Upper lobe of right lung (tissue), 1 donor: ENCODE measurements at places on chromosomes 16 and 17.
A peak's percentile ranks its signal among the peaks of the same experiment; 100 is the strongest.

- H3K36me3 ChIP-seq: no peaks in the 10 kb centered on the region
- no peak overlapping the region for H3K27ac ChIP-seq
- no peak for DNase-seq
- H3K4me3 ChIP-seq: no peak overlapping the region
- no peaks in the 10 kb centered on the region for H3K27me3 ChIP-seq
Observed at GRCh38 chr17:57294101-57294500, 37.8 kb downstream of the MSI2 start.

GRCh38 chr16:54651440-54652195, 279.0 kb upstream of the IRX5 start:
- no peaks in the 10 kb centered on the region for H3K36me3 ChIP-seq
- H3K4me1 ChIP-seq: peaks cover 18% of the 10 kb centered on the region
- peak overlapping the region; percentile 74 for H3K27ac ChIP-seq

DNA sequence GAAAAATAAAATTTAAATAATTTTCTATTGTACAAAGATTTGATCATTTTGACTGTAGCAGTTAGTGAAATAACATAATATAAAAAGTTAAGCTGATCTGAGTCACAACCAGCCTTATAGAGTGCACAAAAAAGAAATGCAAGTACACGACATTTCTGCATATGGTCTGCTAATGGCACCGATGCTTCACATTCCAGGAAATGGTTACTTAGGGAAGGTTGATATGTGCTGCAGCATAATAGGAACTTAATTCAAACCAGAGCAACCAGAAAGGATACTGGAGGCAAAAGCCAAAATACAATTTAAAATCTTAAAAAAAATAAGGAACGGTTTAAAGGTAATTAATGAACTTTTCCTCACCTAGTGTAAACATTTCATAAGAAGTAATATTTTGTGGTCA, 10.0 kb upstream of the CFDP1 start:
- no peak overlapping the region for H3K27ac ChIP-seq
- no peak overlapping the region for H3K4me3 ChIP-seq
- peaks cover 20% of the 10 kb centered on the region for H3K36me3 ChIP-seq
- H3K27me3 ChIP-seq: no peaks in the 10 kb centered on the region

GRCh38 chr16:52832771-52833170, 219.9 kb downstream of the CHD9NB start:
- no peaks in the 10 kb centered on the region for H3K36me3 ChIP-seq
- no peaks in the 10 kb centered on the region for H3K27me3 ChIP-seq
- no peaks in the 10 kb centered on the region for H3K4me1 ChIP-seq
- DNase-seq: no peak
- H3K27ac ChIP-seq: no peak overlapping the region

- no peaks in the 10 kb centered on the region for H3K27me3 ChIP-seq
- H3K27ac ChIP-seq: no peak overlapping the region
- H3K4me3 ChIP-seq: no peak overlapping the region
- no peaks in the 10 kb centered on the region for H3K4me1 ChIP-seq
- DNase-seq: no peak
Observed at GRCh38 chr16:58366247-58367031, 25.8 kb upstream of the GINS3 start.

- DNase-seq: no peak
- no peaks in the 10 kb centered on the region for H3K36me3 ChIP-seq
Observed at GRCh38 chr16:66161942-66162341, 204.5 kb upstream of the CDH5 start.

DNA sequence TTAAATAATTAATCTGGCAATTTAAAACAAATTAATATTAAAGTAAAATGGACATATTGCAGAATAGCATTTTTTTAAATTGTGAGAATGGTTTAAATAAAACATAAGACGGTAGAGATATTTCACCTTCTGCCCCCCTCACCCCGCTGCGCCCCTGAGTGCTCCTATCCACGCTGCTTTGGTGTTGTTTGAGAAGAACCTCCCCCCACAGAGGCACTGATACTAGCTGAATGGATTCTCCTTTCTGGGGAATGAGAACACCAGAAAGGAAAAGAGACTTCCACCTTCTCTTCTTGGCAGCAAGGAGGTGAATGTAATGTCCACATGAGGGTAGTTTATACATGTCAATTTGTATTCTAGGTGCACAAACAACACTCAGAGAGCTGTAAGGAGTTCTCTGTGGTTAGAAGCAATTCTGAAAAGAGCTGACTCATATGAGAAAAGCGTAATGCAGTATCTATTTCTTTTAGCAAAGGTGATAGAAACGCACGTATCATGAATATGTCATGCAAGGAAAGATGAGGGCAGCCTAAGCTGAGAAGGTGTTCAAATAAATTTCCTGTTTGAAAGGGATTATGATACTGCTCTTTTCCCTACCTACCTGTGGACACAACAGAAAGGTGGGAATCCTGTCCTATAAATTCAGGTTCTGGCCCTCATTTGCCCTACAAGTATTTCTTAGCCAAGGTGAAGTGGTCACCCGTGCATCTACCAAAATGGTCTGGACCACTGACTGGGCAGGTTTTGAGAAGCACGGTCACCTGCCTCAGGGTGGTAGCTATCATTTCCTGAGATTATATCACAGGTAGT, 126.9 kb downstream of the PARN start:
- H3K36me3 ChIP-seq: no peaks in the 10 kb centered on the region
- no peak overlapping the region for H3K4me3 ChIP-seq
- no peaks in the 10 kb centered on the region for H3K27me3 ChIP-seq
- H3K4me1 ChIP-seq: peaks cover 16% of the 10 kb centered on the region
- no peak overlapping the region for H3K27ac ChIP-seq

GRCh38 chr17:63702721-63703015, 2.7 kb upstream of the LIMD2 start:
- H3K4me1 ChIP-seq: peaks cover 28% of the 10 kb centered on the region
- H3K36me3 ChIP-seq: peaks cover 35% of the 10 kb centered on the region
- no peak overlapping the region for H3K4me3 ChIP-seq

DNA sequence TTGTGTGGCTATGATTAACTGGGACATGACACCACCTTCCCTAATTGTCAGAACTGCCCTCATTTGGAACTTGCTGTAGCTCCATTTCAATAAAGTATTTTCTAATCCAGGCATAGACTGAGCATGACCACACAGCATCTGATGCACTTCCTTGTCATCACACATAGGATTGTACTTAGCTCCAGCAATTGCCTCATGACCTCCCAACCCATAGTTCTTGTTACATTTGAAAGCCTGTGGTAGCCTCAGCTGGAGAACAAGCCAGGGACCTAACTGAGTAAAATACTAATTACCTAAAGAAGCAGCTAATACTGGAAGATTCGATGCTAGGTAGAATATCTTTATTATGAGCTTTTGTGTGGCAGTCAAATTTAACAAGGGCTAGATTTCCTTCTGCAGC, 187.3 kb upstream of the KIF2B start:
- no peaks in the 10 kb centered on the region for H3K4me1 ChIP-seq
- no peaks in the 10 kb centered on the region for H3K27me3 ChIP-seq
- no peak overlapping the region for H3K27ac ChIP-seq
- DNase-seq: no peak

GRCh38 chr17:55572139-55572538, 60.9 kb upstream of the SMIM36 start:
- no peaks in the 10 kb centered on the region for H3K36me3 ChIP-seq
- H3K27ac ChIP-seq: no peak overlapping the region
- H3K27me3 ChIP-seq: no peaks in the 10 kb centered on the region
- DNase-seq: no peak
- peaks cover 15% of the 10 kb centered on the region for H3K4me1 ChIP-seq

DNA sequence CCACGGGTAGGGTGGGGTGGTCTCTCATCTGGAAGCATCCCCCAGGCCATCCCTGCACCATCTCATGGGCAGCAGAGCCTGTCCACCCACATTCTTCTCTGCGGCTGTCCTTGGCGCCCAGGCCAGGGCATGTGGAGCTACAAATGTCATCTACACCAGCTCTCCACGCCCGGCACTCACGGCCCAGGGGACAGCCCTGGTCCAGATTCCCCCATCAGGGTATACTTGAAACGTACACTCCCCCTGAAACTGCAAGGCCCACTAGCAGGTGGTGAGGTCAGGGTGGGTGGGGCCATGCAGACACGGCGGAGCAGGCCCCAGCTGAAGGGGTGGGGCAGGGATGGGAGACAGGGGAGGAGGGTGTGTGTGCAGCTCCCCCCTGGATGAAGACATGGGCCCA, 3.2 kb upstream of the SOX8 start:
- H3K4me1 ChIP-seq: peaks cover 7% of the 10 kb centered on the region
- H3K4me3 ChIP-seq: no peak overlapping the region
- H3K27me3 ChIP-seq: peaks cover 41% of the 10 kb centered on the region

- no peak for DNase-seq
- H3K4me1 ChIP-seq: peaks cover 39% of the 10 kb centered on the region
- H3K4me3 ChIP-seq: no peak overlapping the region
- no peaks in the 10 kb centered on the region for H3K27me3 ChIP-seq
Observed at GRCh38 chr17:39704821-39705551, 5.1 kb downstream of the ERBB2 start.

GRCh38 chr17:65446838-65447526, 114.5 kb downstream of the AXIN2 start:
- no peak overlapping the region for H3K27ac ChIP-seq
- H3K27me3 ChIP-seq: no peaks in the 10 kb centered on the region
- DNase-seq: no peak
- no peaks in the 10 kb centered on the region for H3K36me3 ChIP-seq

- H3K4me3 ChIP-seq: no peak overlapping the region
- H3K27ac ChIP-seq: peak overlapping the region; percentile 34
- DNase-seq: no peak
- no peaks in the 10 kb centered on the region for H3K27me3 ChIP-seq
Observed at GRCh38 chr17:67831268-67831667, 6.0 kb downstream of the BPTF start.

DNA sequence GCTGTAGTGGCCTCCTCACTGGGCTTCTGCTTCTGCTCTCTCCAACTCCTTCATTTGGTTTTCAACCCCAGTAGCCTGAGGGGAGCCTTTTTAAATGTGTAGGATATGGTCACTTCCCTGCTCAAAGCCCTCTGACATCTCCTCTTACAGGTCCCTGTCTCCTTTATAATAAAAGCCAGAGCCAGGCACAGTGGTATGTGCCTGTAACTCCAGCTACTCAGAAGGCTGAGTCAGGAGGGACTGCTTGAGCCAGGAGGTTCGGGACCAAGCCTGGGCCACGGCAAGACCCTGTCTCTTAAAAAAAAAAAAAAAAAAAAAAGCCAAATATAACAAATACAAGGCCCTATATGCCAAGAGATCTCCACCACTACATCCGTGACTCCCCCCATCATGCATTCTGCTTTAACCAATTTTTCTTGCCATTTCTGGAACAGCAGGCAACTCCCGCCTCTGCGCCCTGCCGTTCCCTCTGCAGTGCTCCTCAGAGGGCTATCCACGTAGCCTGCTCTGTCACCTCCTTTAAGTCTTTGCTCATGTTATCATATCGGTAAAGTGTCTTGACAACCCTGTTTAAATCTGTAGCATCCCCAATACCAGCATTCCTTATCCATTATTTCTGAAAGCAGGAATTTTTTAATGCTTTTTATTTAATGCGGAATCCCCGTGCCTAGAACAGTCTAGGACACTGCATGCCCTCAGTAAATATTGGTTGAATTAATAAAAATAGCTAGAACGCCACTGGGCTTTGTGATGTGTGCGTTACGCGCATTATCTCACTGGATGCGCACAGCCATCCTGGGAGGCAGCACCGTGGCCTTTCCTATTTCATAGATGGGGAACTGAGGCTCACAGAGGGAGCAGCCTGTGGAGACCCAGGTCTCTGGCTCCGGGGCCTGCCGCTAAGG, 9.5 kb downstream of the ZNF771 start:
- peak overlapping the region; percentile 82 for H3K27ac ChIP-seq
- H3K27me3 ChIP-seq: no peaks in the 10 kb centered on the region
- peak overlapping the region; percentile 63 for H3K4me3 ChIP-seq
- H3K36me3 ChIP-seq: peaks cover 4% of the 10 kb centered on the region

DNA sequence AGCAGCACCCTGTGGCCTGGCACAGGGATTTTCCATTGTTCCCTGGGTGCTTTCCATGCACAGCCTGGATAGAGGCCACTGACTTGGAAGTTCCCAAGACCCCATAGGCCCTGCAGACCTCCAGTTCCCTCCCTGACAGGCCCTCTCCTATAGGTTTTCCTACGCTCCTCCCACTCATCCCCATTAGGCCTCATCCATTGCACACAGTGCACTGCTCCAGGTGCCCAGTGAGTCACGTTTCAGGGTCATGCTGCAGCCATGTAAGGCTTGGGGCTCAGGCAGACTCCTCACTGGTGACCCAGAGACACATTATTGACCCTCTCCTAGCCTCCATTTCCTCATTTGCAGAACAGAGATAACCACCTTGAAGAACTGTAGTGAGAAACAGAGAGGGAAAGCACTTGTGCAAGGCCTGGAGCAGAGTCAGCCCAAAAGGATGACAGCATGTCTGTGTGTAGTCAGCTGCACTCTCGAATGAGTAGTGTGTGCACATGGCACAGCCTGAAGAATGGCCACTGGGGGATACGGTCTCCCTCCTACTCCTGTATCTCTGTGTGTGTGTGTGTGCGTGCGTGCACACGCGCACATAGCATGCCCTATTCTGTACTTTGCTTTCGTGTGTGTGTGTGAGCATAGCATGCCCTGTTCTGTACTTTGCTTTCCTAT, 26.8 kb downstream of the DRC3 start:
- H3K36me3 ChIP-seq: no peaks in the 10 kb centered on the region

- no peak overlapping the region for H3K27ac ChIP-seq
- no peak for DNase-seq
- no peak overlapping the region for H3K4me3 ChIP-seq
Observed at GRCh38 chr17:54937018-54937417, 31.4 kb downstream of the COX11 start.

DNA sequence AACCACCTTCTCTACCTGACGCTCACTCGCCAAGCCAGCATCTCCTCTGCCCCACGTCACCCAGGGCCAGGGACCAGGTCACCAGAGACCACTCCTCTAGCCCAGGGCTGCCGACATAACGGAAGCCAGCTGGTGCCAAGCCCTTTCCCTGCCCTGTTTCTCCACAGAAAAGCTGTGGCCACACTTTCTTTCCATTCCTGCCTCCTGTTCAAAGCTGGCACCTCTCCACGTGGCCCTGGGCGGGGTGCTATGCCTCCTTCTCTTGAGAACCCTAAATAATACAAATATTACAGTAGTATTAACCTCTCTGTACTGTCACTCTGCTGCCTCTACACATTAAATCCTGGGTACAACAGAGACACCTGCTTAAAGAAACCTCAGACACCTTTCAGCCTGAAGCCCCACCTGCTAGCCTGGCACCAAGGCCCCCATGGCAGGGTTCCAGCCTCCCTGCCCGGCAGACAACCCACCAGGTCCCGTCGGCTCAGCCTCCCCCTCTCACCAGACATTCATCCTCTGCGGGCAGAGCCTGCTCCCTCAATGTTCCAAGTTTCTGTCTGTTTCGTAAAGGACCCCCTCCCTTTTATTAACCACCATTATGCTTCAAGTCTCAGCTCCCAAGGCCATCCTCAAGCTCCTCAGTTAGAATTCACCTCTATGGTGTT, 62.3 kb downstream of the TIMM22 start:
- H3K27me3 ChIP-seq: no peaks in the 10 kb centered on the region
- peaks cover 61% of the 10 kb centered on the region for H3K36me3 ChIP-seq
- DNase-seq: no peak
- H3K4me3 ChIP-seq: no peak overlapping the region
- H3K4me1 ChIP-seq: no peaks in the 10 kb centered on the region
- H3K27ac ChIP-seq: no peak overlapping the region
